ENCODE measurements at places on chromosomes 16 and 17.

GRCh38 chr17:17546399-17547185 lies 44.9 kb downstream of the PEMT start:
- DNase-seq, result no peak

DNA sequence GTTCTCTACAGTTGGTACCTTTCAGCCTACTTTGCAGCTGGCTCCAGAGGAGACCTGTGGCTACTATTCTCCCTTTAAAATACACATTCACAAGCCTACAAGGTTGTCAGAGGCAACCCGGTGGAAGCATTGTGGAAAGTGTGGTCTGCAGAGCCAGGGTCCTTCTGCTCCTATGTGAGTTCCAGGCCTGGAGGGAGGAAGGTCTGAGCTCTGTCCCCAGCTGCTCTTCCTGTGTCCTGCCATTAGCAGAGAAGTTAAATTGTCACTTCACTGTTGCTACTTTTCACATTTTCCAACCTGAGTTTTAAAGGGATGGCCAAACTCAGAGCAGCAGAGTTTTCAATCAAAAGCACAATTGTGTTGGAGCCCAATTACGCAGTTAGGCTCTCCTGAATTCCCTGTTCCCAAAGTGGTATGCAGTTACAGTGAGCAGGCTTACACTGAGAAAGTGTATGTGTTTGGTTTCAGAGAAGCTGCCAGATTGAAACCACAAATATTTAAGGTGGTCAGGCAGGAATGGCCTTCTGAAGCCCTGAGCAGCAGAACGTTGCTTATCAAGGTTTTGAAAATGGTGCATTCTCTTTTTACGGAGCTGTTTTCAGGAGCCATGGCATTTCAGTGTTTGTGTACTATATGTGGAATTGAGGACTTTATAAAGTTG lies 25.0 kb downstream of the MAP3K3 start:
- no peak for DNase-seq

GRCh38 chr16:21162661-21163151 lies 4.2 kb downstream of the LDAF1 start:
- DNase-seq, result no peak

- DNase-seq, result no peak
These were observed 14.5 kb downstream of the KIF19 start for GRCh38 chr17:74340470-74341023.

- no peak for DNase-seq
These were observed 3.8 kb downstream of the NLRC5 start for GRCh38 chr16:56993204-56993603.

DNA sequence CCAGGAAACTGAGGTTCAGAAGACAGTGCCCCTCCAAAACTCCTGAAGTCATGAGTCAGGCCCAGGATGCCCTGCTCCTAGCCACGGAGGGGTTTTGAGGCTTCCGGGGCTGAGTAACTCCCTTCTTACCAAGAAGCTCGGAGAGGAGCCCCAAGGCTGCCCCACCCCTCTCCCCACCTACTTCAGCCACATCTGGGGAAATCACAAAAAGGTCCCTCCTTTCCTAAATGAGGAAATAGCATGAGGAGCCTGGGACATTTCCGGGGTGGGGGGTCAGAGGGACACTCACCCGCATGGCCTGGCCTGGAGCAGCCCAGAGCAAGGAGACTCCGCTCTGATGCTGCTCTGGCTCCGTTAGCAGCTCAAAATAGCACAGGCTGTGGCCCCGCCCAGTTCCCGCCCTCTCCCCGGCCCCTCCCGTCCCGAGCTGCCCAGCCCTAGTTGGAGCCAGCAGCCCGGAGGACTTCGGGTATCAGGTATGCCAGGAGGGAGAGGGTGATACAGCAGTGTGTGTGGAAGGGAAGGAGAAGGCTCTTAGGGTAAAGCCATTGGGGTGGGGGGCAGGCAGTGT lies 40.1 kb downstream of the MYO18A start:
- peak; percentile 38 for DNase-seq

- DNase-seq, result no peak
These were observed 38.0 kb upstream of the TAOK1 start for GRCh38 chr17:29352146-29352545.

DNA sequence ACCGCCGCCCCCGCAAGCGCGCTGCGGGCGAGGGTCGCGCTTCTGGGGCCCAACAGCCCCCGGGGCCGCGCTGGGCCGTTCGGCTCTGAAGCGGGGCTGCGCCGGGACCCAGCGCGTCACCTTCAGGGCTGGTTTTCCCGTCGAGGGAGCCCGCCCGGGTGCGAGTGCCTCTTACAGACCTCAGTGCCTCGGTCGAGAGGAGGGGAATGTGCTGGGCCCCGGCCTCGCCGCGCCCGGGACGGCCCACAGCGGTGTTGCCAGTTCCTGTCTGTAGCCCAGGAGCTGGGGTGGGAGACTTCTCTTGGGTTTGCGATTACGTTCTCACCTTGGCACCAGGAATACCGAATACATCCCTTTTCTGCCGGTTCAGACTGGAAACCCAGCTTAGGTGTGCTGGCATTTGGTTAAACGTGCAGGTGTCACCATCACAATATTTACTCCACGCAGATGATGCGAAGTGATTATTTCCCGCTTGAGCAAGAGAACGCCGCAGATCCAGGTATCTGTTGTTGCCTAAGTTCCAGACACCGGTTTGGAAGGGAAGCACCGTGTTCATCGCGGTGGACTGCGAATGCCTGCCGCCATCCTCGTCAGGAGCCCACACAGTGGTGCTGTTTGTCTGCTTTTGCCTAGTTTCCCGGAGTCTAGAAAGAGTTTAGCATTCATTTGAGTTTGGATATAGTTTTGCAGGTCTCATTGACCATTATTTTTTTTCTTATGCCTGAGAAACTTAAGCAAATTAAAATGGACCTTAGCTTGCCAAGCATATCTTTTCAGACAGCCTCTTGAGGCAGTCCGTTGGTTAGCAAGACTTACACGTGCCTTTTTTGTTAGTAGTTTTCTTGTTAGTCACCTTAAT lies 914 bp downstream of the MAP1LC3B start:
- DNase-seq, result no peak

GRCh38 chr17:15348021-15348420 lies 6.6 kb upstream of the TEKT3 start:
- no peak for DNase-seq

DNA sequence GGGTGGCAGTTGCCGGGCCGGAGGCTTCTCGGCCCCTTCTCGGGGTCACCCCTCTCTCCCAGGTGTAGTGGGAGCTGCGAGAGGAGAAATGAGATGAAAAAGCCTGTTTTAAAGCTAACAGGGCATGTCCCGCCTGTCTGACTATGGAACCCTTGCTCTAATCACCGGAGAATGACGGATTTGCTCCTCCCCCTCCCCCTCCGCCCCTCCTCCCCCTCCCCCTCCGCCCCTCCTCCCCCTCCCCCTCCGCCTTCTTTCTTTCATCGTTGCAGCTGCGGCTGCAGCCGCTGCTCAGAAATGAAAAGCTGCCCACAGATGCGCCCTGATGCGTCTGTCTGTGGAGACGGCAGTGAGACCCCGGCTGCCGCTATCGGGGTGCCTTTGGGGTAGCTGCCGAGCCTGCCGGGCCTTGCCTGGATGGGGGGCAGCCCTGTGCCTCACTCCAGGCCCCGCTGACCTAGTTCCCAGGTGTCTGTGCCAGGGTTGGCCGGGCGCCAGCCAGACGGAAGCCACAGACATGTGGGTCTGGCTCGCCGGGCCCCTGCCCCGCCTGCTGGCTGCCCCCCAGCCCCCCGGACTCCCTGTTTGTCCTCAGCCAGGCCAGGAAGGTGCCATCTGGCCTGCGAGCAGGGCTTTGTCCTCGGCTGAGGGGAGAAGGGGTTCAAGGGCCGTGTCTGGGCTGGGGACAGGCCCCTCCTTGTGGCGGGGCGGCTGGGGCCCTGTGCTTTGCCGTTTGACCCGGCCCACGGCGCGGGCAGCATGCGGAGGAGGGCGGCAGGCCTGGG lies 37.7 kb downstream of the GINS2 start:
- DNase-seq, result no peak

All from stimulated activated CD4-positive, alpha-beta T cell treated with anti-CD3 and anti-CD28 coated beads, TNF-alpha, amount 100 ng/mL, for 1 hour (primary cell).